Stimulated activated CD8-positive, alpha-beta memory T cell treated with anti-CD3 and anti-CD28 coated beads, Interleukin-7, amount 100 ng/mL, for 24 hours (primary cell): ENCODE measurements at places on chromosomes 2 and 18.

- DNase-seq: no peak
Observed at GRCh38 chr2:221330436-221330835, 241.7 kb downstream of the EPHA4 start.

DNA sequence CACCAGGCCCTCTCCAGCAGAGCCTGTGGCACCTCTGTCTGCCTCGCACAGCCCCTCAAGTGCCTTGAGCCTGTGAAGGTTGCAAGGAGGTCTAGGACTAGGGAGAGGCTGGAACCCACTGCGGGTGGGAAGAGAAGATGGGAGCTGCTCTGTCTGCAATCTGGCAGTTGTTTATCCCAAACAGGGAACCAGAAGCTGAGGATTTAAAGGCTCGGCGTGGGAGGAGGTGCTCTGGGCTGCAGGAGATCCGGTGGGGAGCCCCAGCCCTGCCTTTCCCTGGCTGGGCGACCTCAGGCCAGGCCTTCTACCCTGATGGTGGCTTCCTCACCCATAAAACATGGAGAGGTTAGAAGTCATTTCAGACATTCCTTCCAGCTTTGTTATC, 174.1 kb downstream of the SMAD7 start:
- DNase-seq: no peak

GRCh38 chr2:150585221-150585971, 97.9 kb upstream of the RND3 start:
- no peak for DNase-seq

GRCh38 chr2:219576505-219577388, 4.6 kb downstream of the INHA start:
- DNase-seq: no peak

DNA sequence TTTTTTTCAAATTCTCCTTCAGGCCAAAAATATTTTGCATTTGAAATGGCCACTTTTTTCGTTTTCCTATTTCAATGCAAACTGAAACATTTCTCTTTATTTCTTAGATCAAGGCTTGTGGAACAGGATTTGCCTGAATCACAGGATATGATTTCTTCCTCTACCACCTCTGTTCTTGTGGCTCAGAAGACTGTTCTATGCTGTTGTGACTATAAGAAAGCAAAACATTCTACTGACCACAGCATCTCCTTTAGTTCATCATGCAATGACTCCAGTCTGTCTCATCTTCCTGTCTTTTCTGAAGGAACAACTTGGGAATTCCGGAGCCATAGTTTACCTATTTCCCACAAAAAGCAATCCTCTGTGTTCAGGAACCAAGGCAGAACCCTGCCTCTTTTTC, 16.2 kb upstream of the ZNF512 start:
- no peak for DNase-seq

- no peak for DNase-seq
Observed at GRCh38 chr2:134289225-134289624, 35.4 kb downstream of the MGAT5 start.

GRCh38 chr2:194567661-194568017, 1089.4 kb upstream of the SLC39A10 start:
- no peak for DNase-seq

DNA sequence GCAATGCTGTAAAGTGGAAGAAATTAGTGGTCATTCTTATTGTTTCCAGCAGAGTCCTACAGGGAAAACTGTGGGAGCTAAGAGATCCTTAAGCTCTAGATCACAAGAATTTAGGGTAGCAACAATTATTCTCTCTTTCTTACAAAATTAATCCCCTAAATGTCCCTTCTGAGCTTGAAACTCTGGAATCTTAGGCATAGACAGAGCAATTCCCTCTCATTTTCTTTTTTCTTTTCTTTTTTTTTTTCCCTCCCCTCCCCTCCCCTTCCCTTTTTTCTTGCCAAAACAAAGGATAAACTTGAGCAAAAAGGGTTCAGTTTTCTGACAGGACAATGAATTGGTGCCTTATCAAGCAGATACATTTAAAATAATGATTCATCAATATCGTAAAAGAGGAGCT, 441.0 kb downstream of the DSC3 start:
- DNase-seq: no peak

DNA sequence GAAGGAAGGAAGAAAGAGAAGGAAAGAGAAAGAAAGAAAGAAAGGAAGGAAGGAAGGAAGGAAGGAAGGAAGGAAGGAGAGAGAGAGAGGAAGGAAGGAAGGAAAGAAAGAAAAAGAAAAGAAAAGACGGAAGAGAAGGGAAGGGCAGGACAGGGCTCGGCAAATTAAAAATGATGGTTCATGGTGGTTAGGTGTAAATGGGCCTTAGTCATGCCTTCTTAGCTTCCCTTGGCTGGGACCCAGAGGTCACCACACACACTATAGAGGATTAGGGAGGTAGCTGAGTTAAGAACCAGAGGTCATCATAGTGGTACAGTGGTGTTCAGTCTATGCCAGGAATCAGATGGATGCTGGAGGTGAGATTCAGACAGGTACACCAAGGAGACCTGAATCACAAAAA, 9.3 kb upstream of the ATL2 start:
- DNase-seq: no peak

DNA sequence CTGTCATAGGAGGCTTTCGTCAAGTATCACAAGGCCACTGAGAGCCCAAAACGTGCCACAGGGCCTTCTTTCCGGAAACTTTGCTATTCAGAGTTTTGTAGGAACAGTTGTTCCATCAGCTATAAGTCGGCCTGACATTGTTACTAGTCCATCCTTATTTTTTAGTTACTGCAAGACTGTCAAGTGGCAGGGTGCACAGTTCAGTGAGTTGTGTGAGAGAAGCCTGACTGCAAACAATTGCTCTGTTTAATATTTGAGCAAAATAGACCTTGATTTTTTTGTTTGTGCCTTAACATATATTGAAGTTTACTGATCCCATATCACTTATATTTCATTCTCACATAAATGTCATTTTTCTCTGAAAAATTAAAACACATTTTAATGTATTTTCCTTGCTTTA, 110.1 kb downstream of the GALNT1 start:
- DNase-seq: no peak

GRCh38 chr2:62803961-62804360, 98.4 kb downstream of the EHBP1 start:
- no peak for DNase-seq

GRCh38 chr18:76621782-76622495, 126.9 kb upstream of the ZNF516 start:
- no peak for DNase-seq

- no peak for DNase-seq
Observed at GRCh38 chr2:149184991-149185390, 145.4 kb upstream of the LYPD6 start.

GRCh38 chr2:59084326-59084725, 843.2 kb upstream of the FANCL start:
- no peak for DNase-seq

DNA sequence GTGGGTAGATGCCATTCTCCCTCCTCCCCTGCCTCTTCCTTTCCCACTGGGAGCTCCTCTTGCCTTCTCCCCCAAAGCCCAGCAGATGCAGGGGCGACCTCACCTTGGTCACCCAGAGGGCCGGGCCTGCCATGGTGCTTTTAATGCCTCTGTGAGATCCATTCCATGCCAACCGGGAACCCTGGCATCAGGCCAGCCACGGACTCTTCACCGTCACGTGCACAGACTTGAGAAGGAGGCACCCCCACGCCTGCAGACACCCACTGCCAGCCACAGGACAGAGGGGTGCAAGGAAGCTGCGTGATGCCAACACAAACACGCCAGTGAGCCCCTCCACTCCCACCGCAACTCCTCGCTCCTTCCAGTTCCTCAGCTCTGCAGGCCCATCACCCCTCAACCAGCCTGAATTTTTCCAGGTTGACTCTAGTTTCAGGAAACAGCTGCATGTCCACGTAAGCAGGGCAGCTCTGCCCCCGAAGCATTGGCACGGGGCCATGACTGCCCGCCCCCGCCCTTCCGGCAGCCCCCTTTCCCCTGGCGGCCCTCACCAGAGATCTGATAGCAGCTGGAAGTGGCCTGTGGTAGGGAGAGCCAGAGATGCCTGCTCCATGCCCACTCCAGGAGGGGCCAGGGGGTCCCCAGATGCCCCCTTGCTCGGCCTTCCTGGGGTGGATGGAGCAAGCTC, 50.8 kb downstream of the DNMT3A start:
- DNase-seq: no peak

DNA sequence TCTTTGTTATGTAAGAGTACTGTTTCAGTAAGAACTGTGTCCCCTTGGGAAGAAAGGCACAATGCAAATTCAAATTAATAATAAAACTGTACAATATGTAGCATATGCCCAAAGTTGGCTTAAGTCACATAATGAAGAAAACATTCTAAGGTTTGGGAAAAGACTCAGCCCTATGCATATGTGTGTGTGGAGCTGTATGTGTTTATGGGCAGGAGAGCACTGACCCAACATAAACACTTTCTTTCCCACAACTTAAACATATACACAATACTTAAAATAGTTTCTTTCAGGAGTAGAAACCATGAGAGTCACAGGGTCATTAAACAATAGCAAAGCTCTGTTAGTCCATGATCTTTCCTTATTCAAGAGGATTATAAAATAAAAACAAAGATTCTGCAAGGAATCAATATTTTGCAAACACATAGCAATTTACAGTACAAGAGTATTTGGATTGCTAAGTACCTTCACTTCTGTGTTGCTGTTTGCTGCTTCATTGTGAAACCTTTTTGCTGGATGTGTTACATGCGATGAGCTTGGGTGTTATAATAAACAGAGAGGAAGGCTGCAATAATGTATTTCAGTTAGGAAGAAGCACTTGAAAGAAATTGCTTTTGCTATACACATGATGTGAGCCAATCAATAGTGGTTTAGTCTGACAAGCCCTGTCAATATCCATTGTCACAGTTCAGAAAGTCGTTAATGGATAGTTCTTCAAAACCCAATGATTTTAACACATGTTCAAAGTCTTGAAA, 347.3 kb downstream of the ARHGAP15 start:
- DNase-seq: no peak

GRCh38 chr18:6621437-6621836, 108.1 kb upstream of the ARHGAP28 start:
- DNase-seq: no peak

- DNase-seq: no peak
Observed at GRCh38 chr2:217465100-217465499, 537.7 kb downstream of the TNS1 start.

DNA sequence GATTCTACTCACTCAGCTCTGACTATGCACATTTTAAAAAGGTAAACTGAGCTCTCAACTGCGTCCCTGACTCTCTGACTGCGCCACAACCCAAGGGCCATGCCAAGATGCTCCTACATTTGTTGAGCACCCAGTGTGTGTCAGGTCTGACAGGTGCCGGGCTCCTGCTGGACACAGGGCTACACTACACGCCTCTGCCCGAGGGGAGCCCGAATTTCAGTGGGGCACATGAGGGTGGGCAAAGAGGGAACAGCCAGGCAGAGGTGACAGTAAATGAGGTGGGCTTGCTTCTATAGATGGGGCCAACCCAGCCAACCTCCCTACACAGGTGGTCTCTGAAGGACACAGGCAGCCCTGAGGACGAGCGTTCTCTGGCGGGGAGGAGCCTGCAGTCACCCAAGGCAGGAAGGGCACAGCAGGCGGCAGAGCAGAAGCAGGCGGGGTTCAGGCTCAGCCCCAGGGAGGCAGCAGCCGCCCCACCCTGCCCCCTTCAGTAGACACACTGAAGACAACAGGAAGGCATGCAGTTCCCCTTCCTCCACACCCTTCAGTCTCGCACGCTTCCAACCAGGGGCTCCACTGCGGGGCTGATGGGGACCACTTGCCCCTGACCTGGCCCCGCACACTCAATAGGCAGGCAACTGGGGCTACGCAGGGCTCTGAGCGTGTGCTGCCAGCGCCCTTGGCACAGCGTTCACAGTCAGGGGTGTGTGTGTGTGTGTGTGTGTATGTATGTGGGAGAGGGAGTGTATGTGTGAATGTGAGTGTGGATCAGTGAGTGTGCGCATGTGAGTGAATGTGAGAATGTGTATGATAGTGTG, 98.4 kb downstream of the UXS1 start:
- DNase-seq: peak; percentile 43

DNA sequence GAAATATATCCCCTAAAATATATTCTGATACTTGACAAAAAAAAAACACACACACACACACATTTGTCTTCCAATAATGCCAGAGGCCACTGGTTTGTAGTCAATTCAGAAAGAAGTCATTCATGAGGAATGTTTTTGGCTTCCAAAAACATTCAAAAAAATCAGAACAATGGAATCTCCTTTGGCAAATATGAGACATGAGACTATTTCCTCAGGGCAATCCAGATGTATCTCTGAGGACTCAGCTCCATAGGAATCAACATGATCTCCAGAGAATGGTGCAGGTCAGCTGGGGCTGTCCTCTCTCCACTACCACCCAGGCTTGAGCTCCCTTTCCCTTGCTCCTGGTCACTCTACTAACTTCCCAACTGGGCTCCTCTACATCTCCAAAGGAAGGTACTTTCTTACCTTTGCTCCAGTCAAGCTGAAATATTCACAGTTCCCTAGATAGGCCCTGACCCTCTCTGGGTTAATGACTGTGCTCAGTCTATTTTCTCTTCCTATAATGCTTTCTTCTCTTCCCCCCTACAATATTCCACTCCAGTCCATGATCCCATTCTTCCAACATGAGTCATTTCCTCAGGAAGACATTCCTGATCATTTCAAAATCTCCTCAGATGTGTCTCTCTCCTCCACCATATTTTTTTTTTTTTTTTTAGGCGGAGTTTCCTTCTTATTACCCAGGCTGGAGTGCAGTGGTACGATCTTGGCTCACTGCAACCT, 145.3 kb downstream of the C1D start:
- DNase-seq: no peak

DNA sequence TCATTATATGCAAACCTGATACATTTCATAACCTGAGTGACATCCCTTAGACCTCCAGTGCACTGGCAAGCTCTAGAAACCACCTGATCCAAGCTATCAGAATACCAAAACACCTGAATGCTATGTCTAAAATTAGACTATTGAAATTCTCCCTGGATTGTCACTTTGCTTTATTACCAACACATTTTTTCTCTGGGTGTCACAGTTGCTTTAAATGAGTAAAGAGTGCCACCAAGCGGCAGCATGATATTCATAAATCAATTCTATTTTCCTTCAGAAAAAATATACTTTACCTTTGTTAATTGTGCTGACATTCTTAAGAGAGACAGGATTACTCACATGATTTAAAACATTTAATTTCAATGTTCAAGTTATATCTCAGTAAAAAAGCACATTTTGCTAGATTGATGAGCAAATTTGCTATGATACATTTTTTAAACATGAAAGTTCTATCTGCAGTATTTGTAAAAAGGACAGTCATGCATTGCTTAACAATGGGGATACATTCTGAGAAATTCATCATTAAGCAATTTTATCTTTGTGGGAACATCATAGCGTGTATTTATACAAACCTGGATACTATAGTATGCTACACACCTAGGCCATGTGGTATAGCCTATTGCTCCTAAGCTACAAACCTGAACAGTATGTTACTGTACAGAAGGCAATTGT, 338.4 kb upstream of the SLC39A10 start:
- DNase-seq: no peak
